ENCODE measurements at places on chromosomes 6 and 20.

- no peaks in the 10 kb centered on the region for H3K4me1 ChIP-seq
- no peak for DNase-seq
- H3K27me3 ChIP-seq, result no peaks in the 10 kb centered on the region
- H3K27ac ChIP-seq, result no peak overlapping the region
- peaks cover 45% of the 10 kb centered on the region for H3K36me3 ChIP-seq
Measured at GRCh38 chr6:158185729-158186456, 17.7 kb downstream of the GTF2H5 start.

DNA sequence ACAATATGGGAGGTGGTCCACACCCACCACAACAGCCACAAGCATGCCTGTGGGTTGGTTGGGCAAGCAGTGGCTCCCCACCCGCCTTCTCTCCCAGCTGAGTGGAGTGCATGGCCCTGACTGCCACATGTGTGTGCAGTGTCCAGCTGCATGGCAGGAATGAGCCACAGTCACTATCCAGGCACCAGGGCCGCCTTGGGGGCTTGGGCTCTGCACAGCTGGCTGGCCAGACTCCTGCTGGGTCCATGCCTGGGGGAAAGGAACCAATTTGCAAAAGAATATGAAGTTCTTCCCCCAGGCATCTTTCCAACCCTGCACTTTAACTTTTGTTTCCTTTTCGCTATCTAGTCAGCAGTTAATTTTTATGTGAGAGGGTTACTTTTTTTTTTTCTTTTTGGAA, 11.6 kb upstream of the ASCC3 start:
- H3K27ac ChIP-seq, result no peak overlapping the region
- peaks cover 9% of the 10 kb centered on the region for H3K4me1 ChIP-seq
- no peaks in the 10 kb centered on the region for H3K36me3 ChIP-seq
- no peak for DNase-seq
- no peaks in the 10 kb centered on the region for H3K27me3 ChIP-seq
- no peak overlapping the region for H3K4me3 ChIP-seq

DNA sequence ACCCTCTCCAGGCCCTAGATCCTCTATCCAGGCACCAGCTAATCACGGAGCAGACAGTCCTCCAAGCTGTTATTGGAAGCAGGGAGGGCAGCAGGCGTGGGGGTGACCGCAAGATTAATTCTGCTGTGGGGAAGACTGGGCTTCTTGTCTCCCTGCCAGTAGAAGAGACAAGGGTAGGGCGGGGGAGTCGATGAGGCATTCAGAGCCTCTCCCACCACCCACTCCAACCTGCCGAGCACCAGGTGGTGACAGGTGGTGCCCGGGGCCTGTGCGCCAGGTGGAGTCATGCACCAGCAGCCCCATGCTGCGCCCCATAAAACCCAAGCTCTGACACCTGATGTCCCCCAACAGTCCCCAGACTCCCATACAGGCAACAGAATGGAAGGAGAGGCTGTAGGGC, 89.6 kb downstream of the CDH22 start:
- H3K4me3 ChIP-seq, result no peak overlapping the region
- no peak for DNase-seq
- peaks cover 46% of the 10 kb centered on the region for H3K27me3 ChIP-seq
- no peaks in the 10 kb centered on the region for H3K36me3 ChIP-seq

DNA sequence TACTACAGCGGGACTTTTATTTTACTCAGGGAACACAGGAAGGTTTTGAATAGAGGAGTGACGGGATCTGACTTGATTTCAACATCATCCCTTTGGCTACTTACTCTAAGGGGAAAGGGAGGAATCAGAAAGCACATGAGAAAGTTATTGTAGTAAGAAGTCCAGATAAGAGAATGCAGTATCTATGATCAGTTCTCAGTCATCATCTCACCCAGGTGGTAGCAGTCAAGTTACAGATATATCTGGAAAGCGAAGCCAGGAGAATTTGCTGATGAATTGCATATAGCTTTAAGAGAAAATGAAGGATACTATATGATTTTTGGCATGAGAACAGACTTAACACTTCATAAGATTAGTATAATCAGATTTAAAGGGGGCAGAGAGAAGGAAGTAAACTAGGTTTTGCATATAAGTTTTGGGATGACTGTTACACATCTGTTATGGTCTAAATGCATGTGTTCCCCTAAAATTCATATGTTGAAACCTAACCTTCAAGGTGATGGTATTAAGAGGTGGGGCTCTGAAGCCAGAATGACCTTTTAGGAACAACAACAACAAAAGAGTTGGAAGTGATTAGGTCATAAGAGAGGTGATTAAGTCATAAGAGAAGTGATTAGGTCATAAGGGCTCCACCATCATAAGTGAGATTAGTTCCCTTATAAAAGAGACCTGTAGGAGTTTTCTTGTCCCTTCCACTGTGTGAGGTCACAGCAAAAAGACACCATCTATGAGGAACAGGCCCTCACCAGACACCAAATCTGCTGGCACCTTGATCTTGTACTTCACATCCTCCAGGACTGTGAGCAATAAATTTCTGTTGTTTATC, 6.7 kb downstream of the RAD21L1 start:
- peaks cover 56% of the 10 kb centered on the region for H3K27me3 ChIP-seq
- no peak overlapping the region for H3K4me3 ChIP-seq
- no peaks in the 10 kb centered on the region for H3K36me3 ChIP-seq

DNA sequence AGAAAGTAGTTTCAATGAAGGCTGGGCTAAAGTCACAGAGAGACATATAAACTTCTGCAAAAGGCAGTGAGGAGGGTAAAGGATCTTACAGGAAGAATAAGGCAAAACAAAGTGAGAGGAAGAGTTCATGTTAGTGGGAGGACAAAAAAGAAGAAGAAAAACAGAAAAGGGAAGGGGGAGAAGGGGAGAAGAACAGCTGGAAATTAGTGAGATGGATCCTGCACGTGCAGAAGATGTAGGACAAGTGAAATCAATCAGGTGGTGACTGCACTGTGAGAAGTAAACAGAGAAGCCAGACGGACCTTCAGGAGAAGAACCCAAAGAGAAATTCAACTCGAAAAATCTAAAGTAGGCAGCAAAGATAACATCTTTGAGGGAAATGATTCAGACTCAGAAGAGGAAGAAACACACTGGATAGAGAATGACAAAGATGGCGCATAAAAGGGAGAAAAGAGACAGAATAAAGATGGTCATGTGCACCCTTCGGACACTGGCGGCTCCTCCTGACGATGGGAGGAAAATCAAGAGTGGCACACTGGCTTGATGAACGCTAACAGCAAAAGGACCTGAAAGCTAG, 105.9 kb downstream of the MYB start:
- H3K4me3 ChIP-seq, result no peak overlapping the region
- peaks cover 17% of the 10 kb centered on the region for H3K36me3 ChIP-seq
- no peaks in the 10 kb centered on the region for H3K27me3 ChIP-seq

DNA sequence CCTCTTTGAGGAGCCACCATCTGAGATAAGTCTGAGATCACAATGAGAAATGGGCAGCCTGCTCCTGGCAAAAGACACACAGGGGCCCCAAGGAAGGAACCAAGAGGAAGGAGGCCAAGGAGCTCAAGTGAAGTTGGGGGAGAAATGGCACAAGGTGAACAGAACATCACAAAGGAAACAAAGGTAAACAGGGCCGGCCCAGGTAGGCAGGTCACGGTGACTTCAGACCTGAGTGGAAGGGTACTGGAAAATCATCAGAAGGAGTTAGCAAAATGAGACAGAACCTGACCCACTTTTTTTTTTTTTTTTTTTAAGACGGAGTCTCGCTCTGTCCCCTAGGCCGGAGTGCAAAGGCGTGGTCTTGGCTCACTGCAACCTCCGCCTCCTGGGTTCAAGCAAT, 11.3 kb downstream of the ZMYND8 start:
- H3K4me1 ChIP-seq, result peaks cover 15% of the 10 kb centered on the region
- peaks cover 33% of the 10 kb centered on the region for H3K36me3 ChIP-seq
- no peak overlapping the region for H3K4me3 ChIP-seq
- peak overlapping the region; percentile 71 for H3K27ac ChIP-seq

GRCh38 chr6:50091641-50092040, 41.9 kb upstream of the DEFB112 start:
- no peaks in the 10 kb centered on the region for H3K36me3 ChIP-seq
- no peak for DNase-seq
- no peaks in the 10 kb centered on the region for H3K4me1 ChIP-seq
- H3K4me3 ChIP-seq, result no peak overlapping the region
- H3K27me3 ChIP-seq, result peaks cover 6% of the 10 kb centered on the region

DNA sequence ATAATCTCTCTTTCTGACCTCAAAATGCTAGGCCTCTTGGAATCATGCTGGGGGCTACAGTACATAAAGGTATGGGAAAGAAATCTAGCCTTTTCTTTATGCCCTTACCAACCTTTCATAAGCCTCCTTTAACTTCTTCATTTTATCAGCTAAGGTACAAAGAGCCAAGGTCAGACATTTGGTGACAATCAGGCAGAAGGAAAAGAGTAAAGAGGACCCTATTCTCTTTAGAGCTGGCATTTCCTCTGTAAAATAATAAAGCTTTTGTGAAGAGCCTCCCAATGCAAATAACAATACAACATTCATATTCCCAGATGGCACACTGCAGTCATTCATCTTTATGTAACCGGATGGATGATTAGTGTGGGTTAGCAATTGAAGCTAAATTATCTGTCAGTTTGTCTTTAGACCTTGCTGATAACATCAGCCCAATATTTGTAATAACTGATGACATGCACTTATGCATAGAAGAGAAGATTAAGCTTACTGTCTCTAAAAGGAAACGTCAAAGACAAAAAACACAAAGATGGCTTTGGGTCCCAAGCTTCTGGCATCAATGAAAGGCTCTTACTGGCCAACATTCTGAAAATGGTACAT, 163.1 kb downstream of the IBTK start:
- H3K27me3 ChIP-seq, result no peaks in the 10 kb centered on the region
- H3K36me3 ChIP-seq, result no peaks in the 10 kb centered on the region
- DNase-seq, result no peak
- peak overlapping the region; percentile 30 for H3K27ac ChIP-seq
- no peaks in the 10 kb centered on the region for H3K4me1 ChIP-seq

DNA sequence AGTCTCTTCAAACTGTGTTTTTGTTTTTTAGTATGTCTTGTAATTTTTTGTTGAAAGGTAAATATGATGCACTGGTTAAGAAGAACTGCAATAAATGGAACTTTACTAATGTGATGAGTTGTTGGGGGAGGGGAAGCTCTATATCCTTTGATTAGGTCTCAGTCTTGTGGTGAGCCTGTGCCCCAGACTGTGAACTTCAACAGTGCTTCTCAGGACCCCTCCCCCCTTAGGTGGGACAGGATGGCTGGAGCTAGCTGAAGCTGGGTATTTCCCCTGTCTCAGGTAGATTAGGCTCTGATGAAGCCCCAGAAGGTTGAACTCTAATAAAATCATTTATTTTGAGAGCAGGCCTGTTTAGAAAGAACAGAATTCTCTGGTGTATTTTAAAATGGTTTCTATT, 31.4 kb upstream of the TASP1 start:
- H3K4me1 ChIP-seq, result peaks cover 3% of the 10 kb centered on the region
- H3K4me3 ChIP-seq, result no peak overlapping the region
- H3K27me3 ChIP-seq, result no peaks in the 10 kb centered on the region
- DNase-seq, result no peak

GRCh38 chr6:148044261-148044751, 298.3 kb upstream of the SASH1 start:
- peaks cover 13% of the 10 kb centered on the region for H3K36me3 ChIP-seq
- H3K27ac ChIP-seq, result no peak overlapping the region
- no peak overlapping the region for H3K4me3 ChIP-seq

- no peak overlapping the region for H3K4me3 ChIP-seq
- no peak for DNase-seq
- H3K4me1 ChIP-seq, result peaks cover 21% of the 10 kb centered on the region
Measured at GRCh38 chr6:98039904-98040607, 757.0 kb upstream of the MMS22L start.

DNA sequence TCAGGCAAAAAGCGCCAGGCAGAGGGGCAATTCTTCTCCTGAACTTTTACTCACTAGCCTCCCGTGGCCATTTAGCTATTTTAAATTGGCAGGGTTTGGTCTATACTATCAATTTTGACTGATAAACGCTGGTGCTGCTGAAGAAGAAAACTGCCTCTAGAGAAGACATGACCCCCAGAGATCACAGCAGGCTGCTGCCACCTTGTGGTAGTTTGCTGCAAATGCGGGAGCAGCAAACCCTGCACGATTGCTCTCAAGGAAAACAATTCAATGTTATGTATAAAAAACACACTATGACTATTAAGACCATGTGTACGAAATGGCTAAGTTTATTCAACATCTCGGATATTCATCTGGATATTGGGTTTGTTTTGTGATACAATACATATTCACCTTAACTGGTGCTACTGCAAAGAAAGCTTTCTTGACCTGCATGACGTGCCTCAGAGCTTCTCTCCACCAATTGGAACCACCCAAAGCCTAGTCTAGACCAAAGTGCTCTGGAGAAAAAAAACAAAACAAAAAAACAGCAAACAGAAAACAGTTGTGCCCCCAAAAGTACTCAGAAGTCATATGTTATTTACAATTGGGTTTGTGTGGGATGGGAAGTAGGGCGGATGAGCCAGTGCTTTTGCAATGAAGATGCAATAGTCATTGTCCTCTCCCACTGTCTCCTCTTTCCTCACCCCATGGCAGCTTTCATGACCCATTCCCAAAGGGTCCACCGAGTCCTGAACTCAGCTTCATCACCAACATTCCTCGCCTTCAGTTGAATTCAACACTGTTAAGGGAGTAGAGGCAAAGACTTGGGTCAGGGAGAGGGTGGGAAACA, 19.6 kb upstream of the IL17F start:
- H3K27ac ChIP-seq, result no peak overlapping the region
- peak; percentile 71 for DNase-seq
- no peaks in the 10 kb centered on the region for H3K27me3 ChIP-seq
- H3K36me3 ChIP-seq, result peaks cover 34% of the 10 kb centered on the region

DNA sequence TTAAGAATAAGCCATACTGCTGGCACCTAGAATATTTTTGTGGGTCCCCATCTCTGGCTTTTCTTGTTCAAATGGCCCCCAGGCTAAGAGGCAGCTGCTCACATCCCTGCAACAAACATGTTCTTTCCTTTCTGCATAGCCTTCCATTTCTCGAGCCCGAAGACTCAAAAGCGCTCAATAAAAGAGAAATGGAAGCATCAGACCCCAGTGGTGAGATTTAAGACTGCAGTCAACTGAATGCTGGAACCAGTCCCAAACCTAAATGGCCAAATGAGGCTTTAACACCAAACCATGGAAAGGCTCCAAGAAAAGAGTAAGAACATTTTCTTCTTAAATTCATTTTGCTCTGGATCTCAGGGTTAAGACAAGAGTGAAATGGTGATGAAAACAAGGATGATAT, 122.1 kb upstream of the TRAF3IP2 start:
- no peak overlapping the region for H3K4me3 ChIP-seq
- peaks cover 26% of the 10 kb centered on the region for H3K36me3 ChIP-seq
- no peak for DNase-seq
- no peaks in the 10 kb centered on the region for H3K27me3 ChIP-seq
- H3K4me1 ChIP-seq, result peaks cover 4% of the 10 kb centered on the region

GRCh38 chr6:118370722-118371121, 177.4 kb upstream of the PLN start:
- DNase-seq, result no peak
- no peak overlapping the region for H3K27ac ChIP-seq
- no peaks in the 10 kb centered on the region for H3K36me3 ChIP-seq
- H3K27me3 ChIP-seq, result no peaks in the 10 kb centered on the region

GRCh38 chr6:40054602-40055001, 120.3 kb upstream of the MOCS1 start:
- no peaks in the 10 kb centered on the region for H3K36me3 ChIP-seq
- no peak overlapping the region for H3K27ac ChIP-seq
- no peak for DNase-seq
- H3K27me3 ChIP-seq, result peaks cover 41% of the 10 kb centered on the region
- no peak overlapping the region for H3K4me3 ChIP-seq

GRCh38 chr6:21666201-21666691, 72.7 kb downstream of the SOX4 start:
- peaks cover 49% of the 10 kb centered on the region for H3K4me1 ChIP-seq
- no peaks in the 10 kb centered on the region for H3K36me3 ChIP-seq
- peak overlapping the region; percentile 96 for H3K27ac ChIP-seq
- no peaks in the 10 kb centered on the region for H3K27me3 ChIP-seq
- DNase-seq, result peak; percentile 48

Data from mesothelial cell of epicardium (in vitro differentiated cells).